WTC11 (cell line): ENCODE measurements at places on chromosomes 2 and 18.
A peak's percentile ranks its signal among the peaks of the same experiment; 100 is the strongest.

GRCh38 chr2:188291617-188292347, at the start of gene GULP1:
Gene GULP1 (plus strand): TSS chr2:188291874. CDS start chr2:188477703, 185,829 bp downstream.
- DNase-seq, result peak; percentile 87

DNA sequence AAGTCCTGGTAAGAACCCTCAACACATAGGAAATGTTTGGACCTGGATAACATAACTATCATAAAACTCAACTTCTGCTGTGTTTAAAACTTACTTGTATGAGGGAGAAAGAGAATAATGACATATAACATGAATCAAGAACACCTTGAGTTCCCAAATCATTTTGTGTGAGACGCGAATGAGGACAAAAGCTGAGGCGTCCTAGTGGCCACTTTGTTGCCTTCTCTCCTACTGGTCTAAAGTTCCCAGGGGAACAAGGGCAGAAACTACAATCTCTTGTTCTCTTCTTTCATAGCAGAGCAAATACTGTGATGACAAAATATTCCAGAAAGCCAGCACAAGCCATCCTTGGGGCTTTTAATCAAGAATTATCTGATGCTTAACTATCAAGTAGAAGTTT, 8.3 kb upstream of the LCT start:
- DNase-seq, result no peak

GRCh38 chr2:189552991-189553404, 27.6 kb downstream of the SLC40A1 start:
- no peak for DNase-seq

GRCh38 chr2:219024059-219024458, 17.3 kb downstream of the CFAP65 start:
- no peak for DNase-seq

GRCh38 chr18:28267878-28268625, 91.1 kb upstream of the CDH2 start:
- DNase-seq, result no peak
